ENCODE measurements at places on chromosomes 2 and 18.

- DNase-seq, result no peak
Observed at GRCh38 chr2:67713376-67713775, 316.2 kb downstream of the ETAA1 start.

DNA sequence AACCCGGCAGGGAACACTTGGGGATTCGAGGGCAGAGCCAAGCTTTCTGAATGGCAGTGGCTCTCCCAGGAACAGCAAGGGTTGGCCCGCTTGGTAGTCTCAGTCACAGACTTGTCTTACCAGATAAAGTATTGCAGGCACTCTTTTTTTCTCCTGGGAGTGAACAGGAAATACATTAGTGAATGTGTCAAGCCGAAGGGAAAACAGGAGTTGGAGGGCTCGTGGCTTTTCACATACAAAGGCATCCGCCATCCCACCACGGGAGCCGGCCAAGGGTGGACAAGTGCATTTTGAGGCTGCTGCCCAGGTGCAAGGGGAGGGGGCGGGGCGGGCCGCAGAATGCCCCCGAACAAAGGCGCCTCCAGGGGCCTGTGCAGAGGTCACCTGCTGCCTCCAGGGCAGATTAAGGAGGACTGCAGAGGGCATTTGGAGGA, 163.3 kb upstream of the SIX3 start:
- no peak for DNase-seq

- no peak for DNase-seq
Observed at GRCh38 chr2:202115479-202115971, 42.5 kb downstream of the KIAA2012 start.

- DNase-seq, result peak; percentile 37
Observed at GRCh38 chr2:31397094-31397493, 17.4 kb downstream of the XDH start.

GRCh38 chr2:110718382-110718781, 14.0 kb upstream of the ACOXL start:
- no peak for DNase-seq

- DNase-seq, result no peak
Observed at GRCh38 chr2:36561237-36561944, 36.6 kb downstream of the FEZ2 start.

DNA sequence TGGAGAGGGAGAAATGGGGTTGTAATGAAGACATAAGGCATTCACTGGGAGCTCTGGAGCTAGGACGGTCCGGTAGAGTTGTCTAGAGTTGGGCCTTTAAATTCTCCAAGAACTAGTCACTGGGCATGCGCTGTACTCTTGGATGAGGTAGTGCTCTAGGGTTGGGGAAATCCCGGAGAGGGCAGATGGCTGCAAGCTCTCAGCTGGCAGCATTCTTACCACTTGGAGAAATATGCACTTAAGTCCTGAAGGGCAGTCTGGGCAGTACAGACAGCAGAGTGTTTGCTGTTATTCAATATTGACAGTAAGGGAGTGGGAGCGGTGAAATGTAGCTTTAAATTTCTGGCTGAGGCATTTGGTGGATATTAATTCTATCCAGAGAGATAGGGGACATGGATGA, 214.6 kb downstream of the RDH14 start:
- DNase-seq, result no peak

- DNase-seq, result no peak
Observed at GRCh38 chr2:148599109-148599991, 45.2 kb upstream of the EPC2 start.

GRCh38 chr2:191115804-191116203, 35.0 kb downstream of the STAT4 start:
- DNase-seq, result no peak

DNA sequence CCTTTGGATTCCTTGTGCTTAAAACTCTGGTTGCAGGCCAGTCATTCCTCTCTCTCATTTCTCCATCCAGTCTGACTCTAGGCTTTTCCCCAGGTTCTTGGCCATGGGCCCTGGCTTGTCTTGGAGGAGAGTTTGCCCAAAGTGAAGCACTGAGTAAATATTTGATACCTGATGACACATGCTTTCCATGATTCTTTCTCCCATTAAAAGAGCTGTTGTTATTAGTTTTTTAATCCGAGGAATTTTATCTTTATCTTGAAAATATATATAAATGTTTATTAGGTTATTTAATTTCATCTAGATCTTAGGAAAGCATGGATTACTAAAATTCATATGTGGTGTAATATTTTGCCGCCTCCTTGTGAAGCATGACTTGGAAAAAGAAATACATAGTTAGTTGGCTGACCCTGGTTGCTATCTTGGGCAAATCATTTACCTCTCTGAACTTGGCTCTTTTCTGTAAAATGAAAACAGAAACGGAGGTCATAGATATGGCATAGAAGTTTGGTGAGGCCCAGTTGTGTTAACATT, 650.1 kb downstream of the SLC4A3 start:
- peak; percentile 89 for DNase-seq

DNA sequence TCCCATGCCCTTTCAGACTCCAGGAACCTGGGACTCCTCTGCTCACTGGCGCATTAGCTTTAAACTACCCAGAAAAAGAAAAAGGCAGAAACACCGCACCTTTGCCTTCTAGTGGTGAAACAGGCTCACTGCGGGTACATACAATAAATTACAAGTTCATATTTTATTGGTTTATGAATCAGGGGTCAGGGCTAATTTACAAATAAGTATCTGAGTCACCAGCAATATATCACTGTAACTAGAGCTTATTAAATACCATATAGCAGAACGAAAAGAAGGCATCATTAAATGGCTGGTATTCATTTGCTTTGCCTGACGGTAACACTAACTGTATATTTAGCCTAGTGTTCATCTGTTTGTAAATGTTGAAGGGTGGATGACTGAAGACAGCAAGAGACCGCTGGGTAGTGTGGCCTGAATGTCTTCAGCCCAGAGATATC, 26.9 kb upstream of the DTNB start:
- DNase-seq, result no peak

GRCh38 chr2:190441564-190441963, 33.4 kb downstream of the MFSD6 start:
- DNase-seq, result no peak

DNA sequence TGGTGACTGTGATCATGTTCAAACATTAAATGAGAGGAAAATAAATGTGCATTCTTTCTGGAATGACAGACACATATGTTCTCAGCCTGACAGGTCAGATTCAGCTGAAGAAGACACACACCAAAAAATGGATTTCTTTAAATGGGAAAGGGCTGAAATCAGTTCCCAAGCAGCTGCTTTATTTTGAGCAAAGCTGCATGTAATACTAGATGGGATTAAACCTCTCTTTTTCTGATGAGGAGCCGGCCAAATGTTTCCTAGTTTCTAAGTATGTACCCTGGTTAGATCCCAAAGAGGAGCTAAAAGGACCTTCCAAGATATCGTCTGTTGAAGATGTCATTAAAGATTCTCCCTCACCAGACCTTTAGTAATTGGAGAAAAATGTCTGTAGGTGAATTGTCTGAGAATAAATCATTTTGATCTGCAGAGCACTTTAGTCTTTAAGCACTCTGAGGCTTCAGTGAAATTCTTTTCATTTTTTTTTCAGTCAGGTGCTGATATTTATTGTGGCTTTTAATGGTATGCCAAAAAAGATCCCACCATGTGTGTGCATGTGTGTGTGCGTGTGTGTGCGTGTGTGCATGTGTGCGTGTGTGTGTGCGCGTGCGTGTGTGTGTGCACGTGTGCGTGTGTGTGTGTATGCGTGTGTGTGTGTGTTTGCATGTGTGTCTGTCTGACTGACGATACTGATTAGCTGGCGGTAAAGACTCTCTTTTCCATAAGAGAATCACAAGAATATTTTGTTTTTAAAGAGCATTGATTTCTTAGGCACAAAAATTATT, 175.8 kb downstream of the IRS1 start:
- DNase-seq, result no peak

All from femur (tissue), 1 donor.